ENCODE measurements at places on chromosomes 7 and 10.

DNA sequence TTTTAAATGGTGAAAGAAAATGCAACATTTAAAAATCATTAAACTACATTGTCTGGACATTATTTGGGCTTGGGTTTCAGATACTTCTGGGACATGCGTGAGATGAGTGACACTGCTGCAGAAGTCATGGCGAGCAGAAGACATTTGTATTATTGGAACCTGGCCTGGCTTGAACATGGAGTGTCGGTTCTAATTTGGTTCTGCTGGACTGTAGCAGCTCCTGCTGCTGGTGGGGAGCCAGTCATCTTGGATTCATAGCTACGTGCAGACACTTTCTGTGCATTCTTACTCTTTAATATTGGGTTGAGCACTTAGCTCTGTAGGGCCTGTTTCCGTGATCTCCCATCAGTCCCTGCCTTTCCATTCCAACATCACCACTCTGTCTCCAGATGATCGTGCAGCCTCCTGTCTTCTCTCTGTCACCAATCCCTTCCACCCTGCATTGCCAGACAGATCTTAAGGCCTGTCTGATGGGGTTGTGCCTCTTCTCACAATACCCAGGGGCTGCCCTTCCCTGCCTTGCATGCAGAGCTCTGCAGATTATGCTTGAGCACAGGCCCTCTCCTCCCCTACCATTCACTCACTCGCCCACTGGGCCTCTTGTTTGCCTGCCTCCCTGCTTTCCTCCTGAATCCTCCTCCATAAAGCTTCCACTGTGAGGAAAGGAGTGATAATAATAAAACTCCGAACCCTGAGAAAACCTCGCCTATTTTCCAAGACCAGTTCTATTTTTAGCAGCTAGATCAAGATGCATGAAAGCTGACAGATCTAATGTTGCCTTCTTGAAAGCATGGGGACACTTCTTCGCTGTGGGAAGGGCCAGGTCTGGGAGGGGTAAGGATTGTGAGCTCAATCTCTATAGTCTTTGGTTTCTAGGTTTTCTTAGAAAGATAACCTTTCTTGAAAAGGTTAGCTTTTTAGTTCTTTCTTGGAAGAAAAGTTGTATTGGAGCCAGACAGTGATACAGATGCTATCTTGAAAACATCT, 32.9 kb downstream of the CELF2 start:
- DNase-seq, result no peak

- no peak for DNase-seq
Observed at GRCh38 chr10:78523453-78523852, 489.8 kb downstream of the RPS24 start.

GRCh38 chr7:142357953-142358520, 100.2 kb upstream of the PRSS58 start:
- no peak for DNase-seq

GRCh38 chr7:129367700-129368388, 66.4 kb upstream of the STRIP2 start:
- peak; percentile 70 for DNase-seq

DNA sequence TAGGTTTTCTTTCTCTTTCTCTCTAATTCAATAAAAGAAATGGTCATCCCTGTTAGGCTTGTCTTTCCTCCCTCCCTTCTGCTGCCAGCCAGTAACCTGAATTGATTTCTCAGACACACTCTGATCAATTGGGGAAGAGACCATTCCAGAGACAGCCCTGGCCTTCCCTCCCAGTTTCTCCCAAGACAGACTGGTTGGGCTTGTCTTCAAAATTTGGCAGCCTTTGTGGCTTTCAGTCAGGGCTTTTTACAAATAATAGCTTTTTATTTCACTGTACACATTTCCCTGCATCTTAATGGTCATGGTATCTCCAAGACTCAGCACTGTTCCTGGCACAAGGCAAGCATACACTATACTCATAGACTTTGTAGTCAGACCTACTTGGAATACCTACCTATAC, 33.9 kb downstream of the BCAP29 start:
- no peak for DNase-seq

- DNase-seq, result no peak
Observed at GRCh38 chr10:10901906-10902305, 115.8 kb upstream of the CELF2 start.

GRCh38 chr7:106001886-106002285, 38.8 kb downstream of the CDHR3 start:
- DNase-seq, result no peak

- DNase-seq, result no peak
Observed at GRCh38 chr7:83248000-83248399, 85.3 kb upstream of the PCLO start.

- DNase-seq, result no peak
Observed at GRCh38 chr10:97020452-97021400, 165.0 kb downstream of the SLIT1 start.

- DNase-seq, result no peak
Observed at GRCh38 chr10:78579995-78580394, 488.8 kb upstream of the ZMIZ1 start.

DNA sequence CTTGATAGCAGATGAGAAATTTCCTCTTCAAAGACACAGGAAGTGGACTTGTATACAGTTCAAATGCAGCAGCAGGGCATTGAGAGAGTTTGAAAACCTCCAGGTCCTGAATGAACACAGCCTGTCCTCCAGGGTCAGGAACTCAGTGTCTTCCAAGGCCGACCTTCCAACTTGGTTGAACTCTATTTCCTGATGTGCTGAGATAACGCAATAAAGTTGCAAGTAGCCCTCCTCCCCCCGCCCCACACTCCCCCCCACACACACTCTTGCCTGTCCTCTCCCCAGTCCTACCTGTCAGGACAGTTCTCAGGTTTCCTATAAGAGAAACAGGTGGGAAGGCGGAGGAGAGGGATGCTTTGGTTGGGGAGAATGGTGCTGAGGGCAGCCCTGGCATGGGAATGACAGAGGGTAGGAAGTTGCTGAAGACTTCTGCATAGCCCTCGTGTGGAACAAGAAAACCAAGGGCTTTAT, 90.0 kb downstream of the CCDC71L start:
- no peak for DNase-seq

- DNase-seq, result no peak
Observed at GRCh38 chr7:104906556-104906955, 107.4 kb upstream of the KMT2E start.

GRCh38 chr10:68163735-68164134, 54.4 kb downstream of the MYPN start:
- no peak for DNase-seq

- no peak for DNase-seq
Observed at GRCh38 chr10:126977216-126977615, 72.0 kb downstream of the DOCK1 start.

DNA sequence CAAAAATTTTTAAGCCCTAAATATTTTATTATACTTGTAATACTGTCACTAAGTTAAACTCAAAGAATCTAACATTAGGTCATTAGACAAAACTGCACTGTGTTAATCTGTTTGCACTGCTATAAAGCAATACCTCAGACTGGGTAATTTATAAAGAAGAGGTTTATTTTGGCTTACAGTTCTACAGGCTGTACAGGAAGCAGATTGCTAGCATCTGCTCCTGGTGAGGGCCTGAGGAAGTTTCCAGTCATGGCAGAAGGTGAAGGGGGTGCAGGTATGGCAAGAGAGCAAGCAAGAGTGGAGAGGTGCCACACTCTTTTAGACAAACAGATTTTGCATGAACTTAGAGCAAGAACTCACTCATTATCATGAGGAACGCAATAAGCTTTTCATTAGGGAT, 125.7 kb downstream of the IMMP2L start:
- DNase-seq, result no peak

DNA sequence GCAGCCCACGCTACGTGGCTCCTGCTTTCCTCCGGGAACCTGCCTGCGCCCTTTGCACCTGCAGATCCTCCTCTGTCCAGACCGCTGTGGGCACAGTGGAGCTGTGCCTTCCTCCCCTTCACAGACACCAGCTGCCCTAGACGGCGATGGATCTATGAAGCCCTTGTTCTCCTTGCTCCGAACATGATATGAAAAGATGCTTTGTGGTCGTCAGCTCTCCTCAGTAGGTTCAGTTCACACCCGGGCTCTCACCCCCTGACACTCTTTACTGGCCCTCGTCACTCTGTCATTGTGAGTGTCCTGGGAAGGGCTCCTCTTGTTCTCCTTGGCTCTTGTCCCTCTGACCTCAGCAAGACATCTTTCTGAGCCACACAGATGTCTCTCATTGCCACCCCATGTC, 4.2 kb downstream of the ZNF488 start:
- no peak for DNase-seq

GRCh38 chr10:59227136-59227673, 50.8 kb downstream of the PHYHIPL start:
- DNase-seq, result no peak

Data from urinary bladder (tissue), 4 donors.